Activated CD8-positive, alpha-beta memory T cell treated with anti-CD3 and anti-CD28 coated beads for 1 hour (primary cell): ENCODE measurements at places on chromosomes 12 and 14.

DNA sequence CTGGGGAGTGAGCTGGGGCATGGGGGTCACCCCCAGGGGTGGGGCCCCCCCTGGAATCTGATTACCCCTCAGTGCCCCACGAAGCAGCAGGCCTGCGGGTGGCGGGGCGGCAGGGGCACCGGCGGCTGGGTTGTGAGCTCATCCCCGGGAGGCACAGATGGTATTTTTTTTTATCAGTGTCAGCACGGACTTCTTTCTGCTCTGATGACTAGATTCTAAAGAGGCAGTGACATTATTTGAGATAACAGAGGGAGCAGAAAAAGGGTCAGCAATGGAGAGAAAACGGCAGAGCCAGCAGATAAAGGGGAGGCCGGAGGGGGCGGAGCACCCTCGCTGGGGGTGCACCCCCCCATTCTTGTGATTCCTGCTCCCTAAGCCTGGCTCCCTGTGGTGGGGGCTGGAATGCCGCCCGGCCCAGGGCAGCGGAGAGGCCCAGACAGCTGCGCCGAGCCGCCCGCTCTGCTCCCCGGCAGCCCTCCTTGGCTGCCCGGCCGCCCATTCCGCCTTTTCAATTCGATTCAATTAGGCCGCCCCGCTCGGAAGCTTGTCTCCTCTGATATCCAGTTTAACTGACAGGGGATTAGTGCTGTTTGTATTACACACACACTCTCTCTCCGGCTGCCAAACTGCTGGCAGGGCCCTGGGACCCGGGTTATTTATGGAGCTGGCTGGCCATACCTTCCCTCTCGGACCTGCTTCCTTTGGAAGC is 32.9 kb downstream of the MVK start:
- DNase-seq = no peak

- DNase-seq = no peak
Observed at GRCh38 chr12:90015228-90015627, 306.6 kb upstream of the ATP2B1 start.

DNA sequence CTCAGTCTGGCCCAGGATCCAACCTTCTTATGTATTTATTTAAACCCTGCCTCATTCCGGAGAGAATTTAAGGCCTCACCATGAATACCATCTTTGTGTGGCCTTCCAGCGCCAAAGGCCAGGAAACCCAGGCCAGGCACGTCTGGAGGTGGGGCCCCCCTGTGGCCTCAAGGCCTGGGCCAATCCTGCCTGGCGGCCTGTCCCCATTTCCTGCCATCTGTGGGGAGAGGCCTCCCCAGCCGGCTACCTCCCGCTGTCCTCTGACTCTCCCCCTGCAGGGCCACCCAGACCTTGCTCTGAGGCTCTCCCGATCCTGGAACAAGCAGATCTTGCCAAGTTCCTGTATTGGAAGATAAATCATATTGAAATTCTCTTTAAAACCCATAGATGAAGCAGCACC is 37.4 kb upstream of the MEG3 start:
- DNase-seq = no peak

DNA sequence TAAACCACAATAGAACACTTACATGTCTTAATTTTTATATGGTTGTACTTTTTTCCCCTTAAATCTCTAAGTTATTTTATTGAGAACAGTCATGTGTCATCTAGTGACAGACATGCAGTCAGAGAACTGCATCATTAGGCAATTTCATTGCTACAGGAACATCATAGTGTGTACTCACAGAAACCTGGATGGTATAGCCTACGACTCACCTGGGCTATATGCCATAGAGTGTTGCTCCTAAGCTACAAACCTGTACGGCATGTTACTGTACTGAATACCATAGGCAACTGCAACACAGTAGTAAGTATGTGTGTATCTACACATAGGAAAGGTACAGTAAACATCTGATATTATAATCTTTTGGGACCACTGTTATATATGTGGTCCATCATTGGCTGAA is 557.6 kb downstream of the PRKD1 start:
- DNase-seq = no peak

DNA sequence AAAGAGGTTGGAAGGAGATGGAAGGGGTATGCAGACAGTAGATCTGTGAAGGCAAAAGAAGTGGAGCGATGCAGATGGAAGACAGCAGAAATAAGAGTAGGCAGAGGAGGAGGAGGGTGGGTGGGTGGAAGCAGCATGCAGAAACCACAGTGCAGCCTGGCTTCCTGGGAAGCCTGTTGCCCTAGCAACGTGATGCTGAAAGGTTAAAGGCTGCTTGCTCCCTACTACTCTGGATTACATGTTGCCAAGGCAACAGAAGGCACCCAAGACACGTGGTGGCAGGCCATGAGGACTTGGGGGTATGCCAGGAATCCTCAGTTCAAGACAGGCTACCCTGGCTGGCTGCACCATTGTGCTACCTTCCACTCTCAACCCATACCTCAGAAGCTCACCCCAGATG is 129.6 kb downstream of the GRIN2B start:
- DNase-seq = no peak

GRCh38 chr14:102000902-102001301 is 36.5 kb downstream of the DYNC1H1 start:
- DNase-seq = no peak

DNA sequence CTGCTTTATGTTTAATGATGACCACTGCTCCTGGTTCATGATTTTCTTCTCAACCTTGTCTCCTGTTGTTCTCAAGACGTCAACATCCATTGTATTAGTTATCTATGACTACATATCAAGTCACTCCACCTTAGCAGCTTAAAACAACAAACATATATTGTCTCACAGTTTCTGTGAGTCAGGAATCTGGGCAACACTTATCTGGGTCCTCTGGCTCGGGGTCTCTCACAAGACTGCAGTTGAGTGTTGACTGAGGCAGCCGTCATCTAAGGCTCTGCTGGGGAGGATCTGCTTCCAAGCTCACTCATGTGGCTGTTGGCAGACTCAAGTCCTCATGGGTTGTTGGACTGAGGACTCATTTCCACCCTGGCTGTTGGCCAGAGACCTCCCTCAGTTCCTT is 27.3 kb upstream of the FRS2 start:
- DNase-seq = no peak

GRCh38 chr12:76713986-76714385 is 49.9 kb upstream of the ZDHHC17 start:
- DNase-seq = no peak

DNA sequence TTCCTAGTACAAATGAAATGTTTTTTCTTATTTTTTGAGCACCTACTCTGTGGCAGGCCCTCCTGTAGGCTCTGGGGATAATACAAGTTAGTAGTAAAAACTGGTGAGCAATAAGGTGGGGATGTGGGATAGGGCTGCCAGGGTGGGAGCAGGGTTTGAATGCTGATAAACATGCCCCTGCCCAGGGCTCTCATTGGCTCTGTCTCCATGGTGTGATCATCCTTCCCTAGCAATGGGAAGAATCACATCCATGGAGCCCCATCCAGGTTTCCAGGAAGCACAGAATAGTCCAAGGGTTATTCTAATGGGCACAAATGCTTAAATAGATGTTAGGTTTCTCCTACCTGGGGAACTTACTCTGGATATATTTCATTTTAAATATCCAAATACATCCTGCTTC is 45.5 kb downstream of the GIT2 start:
- no peak for DNase-seq

- DNase-seq = peak; percentile 67
Observed at GRCh38 chr14:52553671-52554575, 1.3 kb downstream of the GPR137C start.
